ENCODE measurements at places on chromosomes 6 and 20. TPM values are rescaled to one million over a fixed set of nuclear protein-coding genes. Genes with fewer than 3 reads are reported as not detected.

- no peak for DNase-seq
Measured at GRCh38 chr6:3321042-3321441, 62.3 kb downstream of the PSMG4 start.

- DNase-seq, result no peak
Measured at GRCh38 chr6:422433-423054, 31.0 kb downstream of the IRF4 start.

DNA sequence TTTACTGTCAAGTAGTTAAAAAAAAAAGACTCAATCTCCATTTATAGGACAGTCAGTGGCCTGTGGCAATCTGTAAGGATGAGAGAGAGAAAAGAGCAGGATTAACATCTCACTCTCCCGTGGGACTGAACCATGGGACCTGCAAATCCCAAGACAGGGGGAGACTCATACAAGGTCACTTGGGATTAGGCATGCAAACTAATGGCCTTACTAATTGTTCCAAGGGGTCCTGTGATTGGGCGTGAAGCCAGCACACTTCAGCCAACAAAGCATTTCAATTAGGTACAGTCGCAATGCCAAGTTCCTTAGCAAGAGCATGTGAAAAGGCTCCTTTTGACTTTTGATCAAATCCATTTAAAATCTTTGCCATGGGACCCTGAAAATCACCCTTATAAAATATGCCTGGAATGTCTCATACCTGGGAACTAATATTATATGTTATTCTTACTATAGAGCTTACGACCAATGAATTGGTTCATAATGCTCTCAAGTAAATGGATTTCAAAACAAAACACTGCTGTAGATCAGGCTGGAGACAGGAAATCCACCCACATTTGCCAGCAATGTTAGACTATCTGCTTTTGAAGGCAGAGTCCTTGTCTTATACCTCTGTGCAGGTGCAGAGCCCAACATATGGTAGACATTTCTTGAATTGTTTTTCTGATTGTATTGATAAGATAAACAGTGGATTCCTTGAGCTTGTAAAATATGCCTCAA, 412.5 kb downstream of the GJA1 start:
- DNase-seq, result peak; percentile 58

DNA sequence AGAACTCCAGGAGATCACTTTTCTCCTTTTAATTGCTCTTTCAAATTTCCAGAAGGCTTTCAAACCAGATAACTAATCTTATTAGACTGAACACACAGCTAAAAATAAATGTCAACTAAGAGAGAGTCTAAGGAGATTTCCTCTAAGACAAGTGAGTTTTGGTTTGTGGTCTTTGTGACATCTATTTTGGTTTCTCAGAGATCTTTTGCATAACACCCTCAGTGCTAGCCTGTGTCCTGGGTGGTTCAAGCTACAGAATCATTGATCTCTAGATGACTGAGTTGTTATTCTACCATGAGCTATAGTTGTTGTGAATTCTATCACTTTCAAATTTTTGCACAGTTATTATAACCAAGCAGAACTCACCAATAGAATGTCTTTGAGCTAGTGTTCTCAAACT, 49.1 kb upstream of the PLCB4 start:
- no peak for DNase-seq

CLIC5 gene
- not detected for total RNA-seq

PRDM13 gene
- total RNA-seq, result 0.06 TPM

SEMG1 gene
- total RNA-seq, result not detected
